Stimulated activated CD8-positive, alpha-beta memory T cell treated with anti-CD3 and anti-CD28 coated beads, Interleukin-15, amount 100 ng/mL, for 24 hours (primary cell): ENCODE measurements at places on chromosomes 2 and 18.

- no peak for DNase-seq
These were observed 106.6 kb upstream of the CYP1B1 start for GRCh38 chr2:38182492-38183003.

- DNase-seq: no peak
These were observed 214.8 kb downstream of the MC4R start for GRCh38 chr18:60157810-60158209.

GRCh38 chr2:16100006-16100405 is 159.7 kb downstream of the MYCN start:
- no peak for DNase-seq

DNA sequence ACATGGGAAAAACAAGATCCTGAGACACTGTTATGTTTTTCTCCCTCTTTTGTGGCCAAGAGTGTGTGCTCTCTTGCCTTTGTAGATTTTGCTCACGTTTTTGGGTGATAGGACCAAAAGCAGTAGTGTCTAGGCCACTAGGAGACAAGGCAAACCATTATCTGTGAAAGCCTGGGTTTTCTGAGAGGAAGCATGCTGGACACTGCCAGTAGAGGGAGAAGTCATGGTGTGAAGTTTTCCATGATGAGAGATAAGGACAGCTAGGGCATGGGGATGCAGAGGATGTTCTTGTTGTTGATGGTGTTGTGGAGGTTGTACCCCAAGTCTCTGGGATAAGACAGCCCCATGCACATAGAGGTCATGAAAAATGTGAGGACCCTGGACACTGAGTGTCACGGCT is 285.3 kb downstream of the SOX11 start:
- no peak for DNase-seq

DNA sequence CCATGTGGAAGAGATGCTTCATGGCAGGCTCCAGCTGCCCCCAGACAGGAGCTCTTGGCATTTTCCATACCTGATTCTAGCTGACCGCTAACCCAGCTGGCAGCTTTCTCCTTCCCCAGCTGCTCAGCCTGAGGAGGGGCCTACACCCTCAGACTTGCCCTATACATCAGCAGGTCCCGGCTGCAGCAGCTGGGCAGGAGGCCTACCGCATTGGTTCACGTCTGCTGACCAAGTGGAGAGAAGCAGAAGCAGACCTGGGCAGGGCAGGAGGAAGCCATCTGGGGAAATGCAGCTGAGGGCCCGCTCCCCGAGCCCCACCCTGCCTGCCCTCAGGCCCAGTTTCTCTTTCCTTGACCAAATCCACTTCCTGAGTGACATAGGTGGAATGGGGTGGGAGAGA is 50.7 kb downstream of the LBH start:
- DNase-seq: no peak

- DNase-seq: no peak
These were observed at the start of gene DNER for GRCh38 chr2:229714080-229714735. Gene DNER (minus strand): TSS chr2:229714555. CDS start chr2:229714423, 132 bp downstream.

DNA sequence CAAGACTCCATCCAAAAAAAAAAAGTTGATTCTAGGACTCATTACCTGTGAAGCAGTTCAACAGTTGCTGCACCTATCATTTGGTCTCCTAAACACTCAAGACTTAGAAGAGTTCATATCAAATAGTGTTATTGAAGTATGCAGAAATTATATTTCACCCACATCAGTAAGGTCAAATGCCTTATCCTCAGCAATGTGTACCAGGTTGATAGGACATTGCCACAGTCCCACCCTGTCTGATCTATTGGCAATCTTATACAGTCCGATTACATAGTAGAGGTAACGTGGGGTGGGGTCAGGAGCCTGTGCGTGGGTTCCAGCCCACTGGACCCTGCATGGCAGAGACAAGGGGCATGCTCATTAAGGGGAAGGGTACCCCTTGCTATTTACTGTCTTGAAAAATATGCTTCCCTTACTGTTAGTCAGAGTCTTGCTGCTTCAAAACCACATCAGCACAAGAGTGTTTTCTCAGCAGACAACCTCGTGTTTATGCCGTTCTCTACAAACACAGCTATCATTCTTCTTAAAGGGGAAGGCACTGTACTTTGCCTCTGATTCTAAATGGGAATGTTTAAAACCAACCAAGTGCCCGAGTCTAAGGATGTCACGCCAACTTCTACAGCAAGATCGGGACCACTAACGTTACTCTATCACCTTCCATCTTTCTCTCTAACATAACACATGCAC is 115.2 kb downstream of the MTCL1 start:
- no peak for DNase-seq

DNA sequence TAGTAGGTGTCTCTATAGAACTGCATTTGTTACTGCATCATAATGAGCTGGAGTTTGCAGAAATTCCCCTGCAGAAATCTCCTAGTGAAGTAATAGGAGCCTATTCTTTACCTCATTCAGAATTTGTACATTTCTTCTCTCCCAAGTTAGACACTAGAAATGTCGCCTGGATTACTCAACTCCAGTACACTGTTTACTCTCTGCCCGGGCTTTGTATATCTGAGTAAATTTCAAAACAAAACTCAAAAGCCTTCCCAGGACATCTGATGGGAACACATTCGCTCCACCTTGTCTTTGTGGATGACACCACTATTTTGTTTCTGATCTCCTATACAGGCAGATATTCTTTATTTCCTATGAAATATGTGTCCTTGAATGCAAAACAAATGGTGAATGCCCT is 76.8 kb downstream of the POU3F3 start:
- no peak for DNase-seq

GRCh38 chr2:109400102-109400501 is 213.7 kb downstream of the SEPTIN10 start:
- DNase-seq: no peak

GRCh38 chr2:46967990-46968647 is 52.5 kb upstream of the MCFD2 start:
- DNase-seq: no peak

- DNase-seq: no peak
These were observed 19.5 kb downstream of the BOLA3 start for GRCh38 chr2:74128206-74128605.

DNA sequence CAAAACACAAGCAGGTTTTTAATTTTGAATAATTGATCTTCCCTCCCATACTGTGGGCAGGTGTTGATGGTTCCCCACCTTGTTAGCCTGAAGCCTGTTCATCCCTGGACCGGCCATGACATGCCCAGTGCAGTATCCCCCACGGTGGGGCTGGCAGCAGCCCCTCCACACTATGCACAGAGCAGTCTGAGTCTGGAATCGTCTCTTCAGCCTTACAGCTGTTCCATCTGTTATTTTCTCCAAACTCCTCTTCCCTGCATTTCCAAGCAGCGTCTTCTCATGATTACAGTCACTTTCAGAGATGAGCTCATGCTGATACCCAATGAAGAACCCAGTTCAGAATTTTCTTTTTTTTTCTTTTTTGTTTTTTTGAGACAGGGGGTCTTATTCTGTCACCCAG is 68.2 kb downstream of the ADI1 start:
- DNase-seq: no peak

DNA sequence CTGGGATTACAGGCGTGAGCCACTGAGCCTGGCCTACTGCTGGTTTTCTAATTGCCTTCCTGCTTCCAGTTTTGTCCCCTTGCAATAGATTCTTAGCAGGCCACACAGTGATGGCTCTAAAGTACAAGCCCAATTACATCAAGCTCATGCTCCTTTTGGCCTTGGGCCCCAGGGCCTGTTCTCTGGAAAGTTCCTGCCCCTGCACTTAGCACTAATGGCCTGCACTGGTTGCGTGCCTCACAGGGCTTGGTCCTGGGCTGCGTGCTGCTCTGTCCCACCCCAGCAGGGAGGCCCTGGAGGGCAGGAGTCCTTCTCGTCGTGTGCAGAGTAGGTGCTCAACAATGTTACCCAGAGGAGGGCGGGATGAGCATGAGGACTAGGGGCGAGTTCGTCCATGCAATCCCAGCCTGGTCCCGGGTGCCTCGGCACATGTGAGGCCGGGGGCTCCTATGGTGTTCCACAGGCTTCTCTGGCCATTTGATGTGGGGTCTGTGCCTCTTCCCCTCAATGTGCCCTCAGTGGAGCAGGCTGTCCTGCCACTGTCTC is 51.7 kb downstream of the PDCL3 start:
- DNase-seq: no peak

DNA sequence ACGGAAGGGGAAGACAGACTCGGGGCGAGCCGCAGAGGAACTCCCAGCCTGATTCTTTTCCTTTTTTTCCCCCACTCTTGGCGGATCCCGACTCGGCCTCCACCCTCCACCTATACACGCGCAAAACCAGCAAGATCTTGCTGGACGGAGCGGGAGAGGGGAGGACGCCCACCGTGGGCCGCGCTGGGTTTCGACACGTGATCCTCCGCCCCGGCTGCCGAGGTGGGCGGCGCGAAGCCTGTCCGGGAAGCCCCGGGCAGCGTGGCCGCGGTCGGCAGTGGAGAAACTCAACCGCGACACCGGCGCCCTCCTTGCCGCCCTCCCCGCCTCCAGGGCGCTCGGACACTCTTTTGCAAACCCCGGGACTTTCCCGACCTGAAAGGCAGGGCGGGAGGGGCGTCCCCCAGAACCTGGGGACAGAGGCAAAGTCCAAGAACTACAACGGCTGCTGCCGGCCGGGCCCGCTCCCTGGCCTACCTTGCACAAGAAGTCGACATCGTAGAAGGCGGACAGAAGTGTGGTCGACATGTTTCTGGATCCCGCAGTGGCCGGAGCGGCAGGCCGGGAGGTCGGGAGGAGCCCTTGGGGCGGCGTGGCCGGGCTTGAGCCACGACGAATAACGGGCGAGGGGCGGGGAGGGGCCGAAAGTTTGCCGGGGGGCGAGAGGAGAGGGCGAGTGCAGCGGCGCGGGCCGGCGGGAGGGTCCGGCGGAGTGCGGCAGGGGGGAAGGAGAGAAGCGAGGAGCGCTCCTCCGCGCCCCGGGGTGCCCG is 433 bp downstream of the ZFP36L2 start:
- peak; percentile 46 for DNase-seq

- DNase-seq: no peak
These were observed 339.8 kb downstream of the CYP26B1 start for GRCh38 chr2:71807581-71808451.

GRCh38 chr2:149339324-149339723 is 8.9 kb downstream of the LYPD6 start:
- no peak for DNase-seq

GRCh38 chr18:65235966-65236624 is 514.7 kb upstream of the CDH7 start:
- DNase-seq: no peak

- no peak for DNase-seq
These were observed 14.1 kb upstream of the CNNM3 start for GRCh38 chr2:96801786-96802595.

GRCh38 chr2:56170988-56171387 is 12.8 kb upstream of the CCDC85A start:
- no peak for DNase-seq

- DNase-seq: no peak
These were observed 42.4 kb upstream of the BIN1 start for GRCh38 chr2:127149384-127149783.

- no peak for DNase-seq
These were observed 18.0 kb upstream of the FAP start for GRCh38 chr2:162261032-162261945.

- no peak for DNase-seq
These were observed 1.2 kb downstream of the CABLES1 start for GRCh38 chr18:23136326-23137096.

DNA sequence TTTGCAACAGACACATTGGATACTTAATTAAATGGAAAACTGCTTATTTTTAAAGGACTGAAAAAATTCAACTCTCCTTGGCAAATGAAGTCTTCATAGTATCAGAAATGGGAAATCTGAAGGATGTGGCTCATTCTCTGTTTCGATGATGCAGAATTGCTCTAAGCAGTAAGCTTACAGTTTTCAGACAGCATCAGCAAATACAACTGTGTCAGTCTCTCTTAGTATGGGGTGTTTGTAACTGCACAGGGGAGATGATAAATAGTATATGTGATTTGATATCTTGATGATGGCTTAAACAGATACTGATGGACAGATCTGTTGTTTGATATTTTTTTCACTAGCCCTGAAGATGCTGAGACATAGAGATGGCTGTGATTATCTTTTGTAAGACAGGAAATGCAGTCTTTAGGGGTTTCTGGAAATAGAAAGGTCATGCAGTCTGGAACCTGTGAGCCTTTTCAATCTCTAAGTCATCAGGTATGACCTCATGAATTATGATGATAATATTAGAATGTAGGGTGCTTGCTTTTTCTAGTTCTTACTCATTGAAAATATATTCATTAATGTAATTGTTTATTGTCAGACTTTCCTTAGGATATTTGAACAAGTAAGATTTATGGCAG is 84.2 kb downstream of the SLC4A10 start:
- no peak for DNase-seq

DNA sequence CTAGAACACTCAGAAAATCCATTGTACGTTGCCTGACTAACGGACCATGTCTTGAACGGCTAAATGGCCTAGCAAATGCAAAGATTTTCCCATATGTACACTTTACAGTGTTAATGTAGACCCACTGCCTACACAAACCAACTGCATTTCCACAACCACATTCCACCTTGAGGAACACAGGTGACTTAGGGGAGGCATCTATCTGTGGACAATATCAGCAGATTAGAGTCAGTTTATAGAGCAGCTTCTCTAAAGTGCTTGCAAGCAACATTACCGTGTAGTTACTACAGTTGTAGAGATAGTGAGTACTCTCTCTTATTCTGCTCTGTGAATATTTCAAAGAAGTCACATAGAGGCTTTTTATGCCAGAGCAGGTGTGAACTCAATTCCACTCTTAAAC is 139.6 kb downstream of the TCF4 start:
- no peak for DNase-seq

- DNase-seq: no peak
These were observed 435 bp downstream of the MYO7B start for GRCh38 chr2:127535918-127536317.

DNA sequence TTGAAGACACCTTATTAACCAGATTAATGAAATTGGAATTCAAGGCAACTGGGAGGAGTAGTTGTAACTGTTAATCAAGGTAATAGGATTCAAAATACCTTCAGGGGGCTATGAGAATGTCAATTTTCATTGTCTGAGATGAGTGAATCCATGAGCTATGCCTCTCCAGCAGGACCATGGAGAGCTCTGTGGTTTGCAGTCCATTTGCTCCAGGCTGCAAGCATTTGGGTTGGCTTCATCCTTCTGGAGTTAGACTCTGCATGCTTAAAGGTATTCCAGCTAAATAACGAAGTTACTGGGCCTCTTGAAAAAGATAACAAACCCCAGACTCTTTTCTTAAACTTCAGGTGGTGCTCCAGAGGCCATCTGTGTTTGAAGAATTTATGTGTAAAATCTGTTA is 207.1 kb upstream of the SLC8A1 start:
- no peak for DNase-seq

GRCh38 chr2:127320586-127321275 is 26.8 kb upstream of the ERCC3 start:
- no peak for DNase-seq

- DNase-seq: no peak
These were observed 684.3 kb downstream of the KCNJ3 start for GRCh38 chr2:155382776-155383175.

- DNase-seq: no peak
These were observed 146.6 kb downstream of the RDH14 start for GRCh38 chr2:18413676-18414396.

- no peak for DNase-seq
These were observed 103.4 kb upstream of the RASGRP3 start for GRCh38 chr2:33372940-33373553.

GRCh38 chr2:128324897-128325410 is 6.3 kb upstream of the HS6ST1 start:
- DNase-seq: no peak
